Activated effector memory CD4-positive, alpha-beta T cell treated with anti-CD3 and anti-CD28 coated beads, Interleukin-2, amount 50 U/mL, for 16 hours (primary cell): ENCODE measurements at places on chromosomes 16 and 17.

DNA sequence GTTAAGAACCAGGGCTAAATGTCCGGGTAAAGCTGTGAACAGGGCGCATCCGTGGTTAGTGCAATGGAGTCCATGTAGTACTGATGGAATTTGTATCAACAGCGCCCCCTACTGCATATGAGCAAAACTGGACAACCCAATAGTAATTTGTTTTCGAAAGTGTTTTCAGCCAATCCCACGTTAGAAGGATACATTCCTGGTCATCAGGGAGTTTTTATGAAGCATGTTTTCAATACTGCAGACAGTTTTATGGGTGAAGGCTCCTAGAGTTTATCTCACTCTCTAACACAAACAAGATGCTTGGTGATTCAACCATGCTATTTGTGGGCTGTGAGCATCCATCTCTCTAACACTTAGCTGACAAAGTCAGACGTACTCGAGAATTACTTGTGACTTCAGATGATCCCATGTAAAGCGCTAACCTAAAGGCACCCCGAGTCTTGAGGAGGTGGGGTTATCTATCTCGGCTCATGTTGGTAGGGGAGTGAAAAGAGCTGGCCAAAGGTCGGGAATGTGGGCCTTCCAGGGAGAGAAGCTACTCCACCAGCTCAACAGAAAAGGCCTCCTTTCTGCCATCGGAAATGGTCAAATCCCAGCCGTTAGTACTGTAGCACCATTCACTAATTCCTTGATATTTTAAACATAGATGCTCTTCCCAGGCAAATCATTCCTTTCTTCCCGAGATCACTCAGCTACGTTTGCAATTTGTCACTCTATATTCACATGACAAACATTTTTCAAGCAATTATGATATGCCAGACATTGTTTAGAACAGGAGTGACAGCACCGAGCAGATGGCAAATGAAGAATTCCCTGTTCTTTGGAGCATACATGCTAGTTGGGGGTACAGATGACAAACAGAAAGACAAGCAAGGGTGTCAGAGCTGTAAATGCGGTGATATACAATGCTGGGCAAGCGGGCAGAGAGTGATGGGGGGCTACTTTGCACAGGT, 46.9 kb upstream of the HNF1B start:
- peak; percentile 70 for DNase-seq

DNA sequence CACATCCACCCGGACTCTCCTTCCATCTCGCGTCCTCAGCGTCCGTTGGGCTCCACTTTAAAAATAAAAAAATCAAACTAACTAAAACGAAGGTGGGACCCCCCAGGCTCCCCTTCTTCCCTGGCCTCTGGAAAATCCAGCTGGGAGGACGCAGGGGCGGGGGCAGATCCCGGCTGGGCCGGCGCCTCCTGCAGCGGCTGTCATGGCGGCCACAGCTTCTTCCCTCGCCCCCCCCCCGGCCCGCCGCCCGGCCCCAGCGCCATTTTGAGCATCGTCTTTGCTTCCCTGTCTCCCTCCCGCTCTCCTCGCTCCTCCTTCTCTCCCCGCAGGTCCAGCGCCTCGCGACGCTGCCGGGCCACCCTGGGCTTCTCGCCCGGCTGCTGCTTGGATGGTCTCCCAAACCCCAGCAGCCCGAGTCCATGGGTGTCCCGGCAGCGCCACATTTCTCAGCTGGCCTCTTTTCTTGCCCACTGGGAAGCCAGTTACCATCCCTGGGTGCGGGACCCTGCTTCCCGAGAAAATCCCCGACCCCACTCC, 3.3 kb downstream of the HOXB2 start:
- peak; percentile 78 for DNase-seq

DNA sequence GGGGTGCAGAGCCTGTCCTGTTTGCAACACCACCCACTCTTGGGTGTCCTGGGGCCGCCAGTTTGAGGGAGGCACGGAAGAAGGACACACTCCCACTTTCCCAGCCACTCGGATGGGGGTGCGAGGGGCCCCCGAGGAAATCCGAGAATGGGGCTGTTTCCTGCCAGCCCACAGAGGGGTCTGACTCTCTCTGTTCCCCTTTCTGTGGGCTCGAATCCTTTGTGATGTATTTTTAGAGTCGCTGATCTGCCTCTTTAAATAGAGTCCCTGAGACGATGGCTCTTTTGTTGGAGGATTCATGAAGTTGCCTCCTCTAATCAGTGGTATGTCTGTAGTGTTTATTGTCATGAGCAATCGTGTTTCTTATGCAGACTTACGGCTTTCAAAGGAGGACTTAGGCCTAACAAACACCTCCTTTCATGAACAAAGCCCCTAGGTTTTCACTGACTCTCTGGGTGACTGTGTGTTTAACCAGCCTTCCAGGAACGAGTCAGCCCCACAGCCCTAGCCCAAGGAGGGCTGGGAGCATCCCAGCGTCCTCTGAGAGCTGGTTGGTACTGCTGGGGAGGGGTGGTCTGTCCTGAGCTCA, 29.1 kb downstream of the CIBAR2 start:
- no peak for DNase-seq

GRCh38 chr16:81544261-81544660, 99.7 kb downstream of the CMIP start:
- no peak for DNase-seq

- no peak for DNase-seq
Observed at GRCh38 chr16:73083271-73083670, 35.3 kb upstream of the ZFHX3 start.

- DNase-seq, result no peak
Observed at GRCh38 chr17:79033046-79033616, 9.2 kb downstream of the C1QTNF1 start.

GRCh38 chr17:55635253-55635914, 87.3 kb downstream of the TMEM100 start:
- no peak for DNase-seq

DNA sequence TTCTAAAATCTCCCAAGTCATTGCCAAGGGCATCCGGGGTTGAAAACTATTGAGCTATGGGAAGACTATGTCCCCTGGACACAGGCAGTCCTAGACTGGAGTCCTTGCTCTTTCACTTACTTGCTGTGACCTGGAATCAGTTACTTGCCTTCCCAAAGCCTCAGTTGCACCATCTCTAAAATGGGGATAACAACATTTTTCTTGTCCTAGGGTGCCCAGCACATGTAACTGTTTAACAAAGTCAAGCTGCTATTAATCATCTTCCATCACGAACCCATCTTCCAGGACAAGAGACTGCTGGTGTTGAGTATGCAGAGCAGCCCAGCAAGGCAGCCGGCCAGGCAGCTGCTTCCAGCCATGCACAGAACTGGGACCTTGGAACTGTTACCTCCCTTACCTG, 9.9 kb upstream of the CACNG4 start:
- DNase-seq, result no peak

GRCh38 chr17:49821916-49822315, 26.0 kb downstream of the TAC4 start:
- no peak for DNase-seq

DNA sequence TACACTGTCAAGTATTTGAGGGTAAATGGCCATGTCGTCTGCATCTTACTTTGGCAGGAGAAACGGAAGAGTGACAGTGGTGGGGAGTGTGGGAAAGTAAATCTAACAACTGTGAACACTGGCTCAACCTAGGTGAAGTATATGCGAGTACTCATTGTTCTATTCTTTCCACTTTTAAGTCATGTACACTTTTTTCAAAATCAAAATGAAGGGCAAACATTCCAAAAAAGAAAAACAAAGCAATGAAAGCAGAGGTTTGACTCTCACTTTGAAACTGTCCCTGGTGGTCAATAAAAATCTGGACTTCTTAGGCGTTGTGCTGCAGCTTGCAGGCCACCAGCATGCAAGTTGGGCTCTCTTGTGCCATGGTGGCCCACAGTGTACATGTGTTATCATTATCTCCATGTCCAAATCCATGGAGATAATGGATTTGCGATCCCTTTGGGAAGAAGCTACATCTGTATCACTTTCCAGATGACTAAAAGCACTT, 32.7 kb downstream of the STAT5B start:
- DNase-seq, result no peak

- no peak for DNase-seq
Observed at GRCh38 chr17:39281806-39282205, 56.1 kb upstream of the STAC2 start.

GRCh38 chr16:19959736-19960135, 75.1 kb upstream of the GPRC5B start:
- no peak for DNase-seq

- DNase-seq, result no peak
Observed at GRCh38 chr16:48409839-48410632, 24.8 kb upstream of the SIAH1 start.

DNA sequence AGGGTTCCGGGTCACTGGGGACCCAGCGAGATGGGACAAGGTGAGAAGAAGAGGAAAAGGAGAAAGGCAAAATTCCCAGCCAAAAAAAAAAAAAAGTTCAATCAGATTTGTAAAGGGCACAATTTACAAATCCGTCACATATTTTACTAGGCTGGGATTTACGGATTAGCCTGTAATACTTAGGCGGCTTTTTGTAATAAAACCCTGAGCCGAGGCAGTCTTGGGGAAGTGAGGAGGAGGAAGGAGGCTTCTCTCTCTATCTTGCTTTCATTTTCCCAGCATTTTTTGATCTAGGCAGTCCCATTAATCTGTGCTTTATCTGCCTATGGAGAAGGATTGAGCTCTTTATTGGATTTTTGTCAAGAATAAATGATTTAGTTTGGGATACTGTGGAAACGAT, 130.6 kb upstream of the SDK2 start:
- DNase-seq, result no peak

GRCh38 chr17:32625971-32626370, 139.2 kb downstream of the CDK5R1 start:
- no peak for DNase-seq

GRCh38 chr16:62035115-62036092, 834 bp downstream of the CDH8 start:
- no peak for DNase-seq

DNA sequence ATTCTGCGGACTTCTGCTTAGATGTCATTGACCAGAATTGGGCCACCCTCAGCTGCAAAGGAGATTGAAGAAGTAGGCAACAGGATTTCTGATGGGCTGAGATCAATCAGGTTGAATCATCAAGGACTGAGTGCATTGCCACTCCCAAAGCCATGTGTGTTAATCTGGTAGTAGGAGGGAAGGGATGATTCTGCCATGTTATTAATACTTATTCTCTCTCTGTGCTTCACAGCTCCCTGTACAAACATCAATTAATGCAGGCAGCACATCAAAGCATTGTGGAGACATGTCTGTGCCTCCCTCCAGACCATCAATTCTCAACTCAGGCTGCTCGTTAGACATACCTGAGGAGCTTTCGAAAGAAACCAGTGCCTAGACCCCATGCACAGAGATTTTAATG, 11.6 kb downstream of the LRRC3C start:
- DNase-seq, result no peak

- DNase-seq, result no peak
Observed at GRCh38 chr16:50533317-50533716, 14.9 kb upstream of the NKD1 start.

DNA sequence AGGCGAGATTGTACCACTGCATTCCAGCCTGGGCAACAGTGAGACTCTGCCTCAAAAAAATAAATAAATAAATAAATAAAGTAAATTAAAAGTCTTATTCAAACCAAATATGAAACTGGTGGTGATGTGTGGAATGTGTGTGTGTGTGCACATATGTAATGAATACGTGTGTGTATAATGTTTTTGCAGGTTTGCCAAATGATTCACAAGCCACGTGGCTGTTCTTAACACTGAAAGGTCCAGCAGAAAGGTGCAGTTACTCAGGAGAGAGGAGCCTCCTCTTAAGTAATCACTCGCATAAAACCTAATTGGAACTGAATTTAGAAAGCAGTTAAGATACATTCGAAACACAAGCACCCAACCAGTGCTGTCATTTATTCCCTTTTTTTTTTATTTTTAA, 22.9 kb downstream of the GDE1 start:
- DNase-seq, result no peak

GRCh38 chr16:1066584-1067172, 5.9 kb upstream of the SSTR5 start:
- no peak for DNase-seq

DNA sequence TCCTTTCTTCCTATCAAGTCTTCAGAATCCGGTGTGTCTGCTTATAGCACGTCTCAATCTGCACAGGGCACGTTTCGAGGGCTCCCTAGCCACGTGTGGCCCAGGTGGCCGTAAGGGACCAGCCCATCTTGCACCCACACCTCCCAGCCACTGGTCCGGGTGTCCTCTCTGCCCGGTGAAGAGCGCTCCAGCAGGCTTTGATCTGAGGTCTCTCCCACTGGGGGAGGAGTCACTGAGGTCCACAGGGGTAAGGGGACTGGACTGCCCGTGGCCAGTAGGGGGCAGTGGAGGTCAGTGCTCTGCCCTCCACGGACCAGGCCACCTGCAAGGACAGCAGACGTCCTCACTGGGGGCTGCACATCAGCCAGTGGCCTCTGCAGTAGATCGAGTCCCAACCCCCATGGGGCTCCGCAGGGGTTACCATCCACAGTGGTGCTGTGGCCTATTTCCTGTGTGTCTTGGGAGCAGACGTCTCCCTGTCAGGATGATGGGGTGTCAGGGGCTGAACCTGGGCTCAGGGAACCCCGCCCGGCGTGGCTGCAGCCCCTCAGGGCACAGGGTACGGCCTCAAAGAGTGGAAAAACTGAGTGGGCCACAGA, 204.1 kb upstream of the CIBAR2 start:
- peak; percentile 72 for DNase-seq

- DNase-seq, result no peak
Observed at GRCh38 chr16:4052096-4052495, 64.1 kb downstream of the ADCY9 start.

DNA sequence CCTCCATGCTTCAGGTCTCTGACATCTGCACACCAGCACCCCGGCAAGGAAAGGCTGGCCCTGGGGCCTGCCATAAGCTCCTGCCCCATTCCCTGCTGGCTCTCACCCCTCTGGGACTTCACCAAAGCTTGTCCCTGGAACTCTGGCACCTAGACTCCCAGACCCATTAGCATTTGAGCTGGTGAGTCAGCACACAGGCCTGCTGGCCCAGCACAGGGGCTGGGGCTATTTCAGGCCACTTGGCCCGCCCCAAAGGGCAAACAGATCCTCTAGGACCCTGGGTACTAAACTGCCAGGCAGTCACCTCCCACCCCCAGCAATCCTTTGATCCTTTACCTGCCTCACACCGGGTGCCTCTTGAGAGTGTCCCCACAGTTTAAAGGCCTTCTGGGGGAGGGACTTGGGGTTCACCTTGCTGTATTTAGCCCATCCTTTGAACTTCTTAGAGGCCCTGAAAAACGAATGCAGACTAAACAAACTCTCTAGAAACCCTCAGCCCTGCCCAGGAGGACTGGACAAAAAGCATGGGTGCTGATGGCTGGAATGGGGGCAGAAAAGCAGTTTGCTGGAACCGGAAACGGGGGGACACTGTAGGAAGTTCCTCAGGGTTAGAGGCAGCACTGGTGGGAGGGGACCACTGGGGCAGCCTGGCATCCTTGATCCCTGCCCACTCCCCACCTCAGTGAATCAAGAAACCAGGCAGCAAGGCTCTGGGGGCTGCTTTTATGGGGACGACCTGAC, 3.2 kb upstream of the SAMD14 start:
- no peak for DNase-seq

GRCh38 chr17:3038941-3039340, 24.5 kb downstream of the OR1D5 start:
- DNase-seq, result peak; percentile 13

- no peak for DNase-seq
Observed at GRCh38 chr16:55943267-55943666, 68.1 kb upstream of the CES5A start.
